NCI-H1436 treated with DMSO at 0.1 percent for 48 hours (cell line): ENCODE measurements at places on chromosomes 1 and 21.
A peak's percentile ranks its signal among the peaks of the same experiment; 100 is the strongest.

- no peak for DNase-seq
Observed at GRCh38 chr21:21028275-21028820, 30.1 kb downstream of the NCAM2 start.

DNA sequence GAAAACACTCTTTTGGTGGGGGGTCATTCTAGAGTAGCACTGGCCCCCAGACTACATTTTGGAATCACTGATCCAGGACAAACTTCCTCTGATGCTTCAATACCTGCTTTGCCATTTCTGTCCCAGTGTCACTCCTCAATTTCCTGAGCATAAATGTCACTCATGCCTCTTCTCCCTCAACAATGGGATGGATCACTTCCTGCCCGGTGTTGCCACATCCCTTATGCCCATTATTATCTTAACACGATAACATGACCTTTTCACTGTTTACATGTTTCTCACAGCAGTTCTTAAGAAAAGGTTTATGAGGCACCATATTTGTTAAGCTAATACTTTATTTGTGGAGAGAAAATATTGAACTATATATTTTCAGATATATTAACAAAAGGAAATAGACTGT, 3.9 kb upstream of the ITLN1 start:
- no peak for DNase-seq

- DNase-seq, result no peak
Observed at GRCh38 chr1:42240966-42241755, 76.6 kb upstream of the GUCA2A start.

DNA sequence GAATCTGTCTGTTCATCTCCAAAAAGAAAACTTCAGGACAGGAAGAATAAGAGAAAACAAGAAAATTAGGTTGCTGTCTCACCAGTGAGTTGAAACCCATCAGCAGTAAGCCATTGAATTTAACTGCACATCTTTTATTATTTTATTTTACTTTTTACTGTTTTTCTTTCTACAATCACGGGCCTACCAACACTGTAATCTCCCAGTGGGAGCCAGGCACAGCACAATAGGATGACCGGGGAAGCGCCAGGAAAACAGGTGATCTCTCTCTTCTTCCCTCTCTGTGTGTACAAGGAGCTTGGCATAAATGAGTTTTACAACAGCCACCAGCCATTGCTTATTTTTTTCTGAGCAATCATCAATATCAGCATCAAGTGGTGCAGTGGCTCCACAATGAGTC, 113.1 kb upstream of the ESRRG start:
- DNase-seq, result no peak

DNA sequence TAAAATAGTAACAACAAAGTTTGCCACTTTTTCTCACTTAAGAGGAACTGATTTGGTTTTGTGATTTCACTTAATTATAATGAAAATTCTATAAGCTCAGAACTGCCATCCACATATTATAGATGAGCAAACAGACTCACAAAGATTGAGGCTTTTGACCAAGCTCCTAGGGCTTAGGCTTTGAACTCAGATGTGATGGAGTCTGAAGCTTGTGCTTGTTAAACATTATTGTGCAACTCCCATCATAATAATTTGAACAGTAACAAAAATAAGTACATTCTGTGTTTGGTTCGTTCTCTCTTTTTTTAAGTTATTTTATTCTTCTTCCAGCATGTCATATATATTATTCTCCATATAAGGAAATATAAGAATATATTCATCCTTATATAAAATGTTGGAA, 403.4 kb downstream of the PTPRC start:
- no peak for DNase-seq

DNA sequence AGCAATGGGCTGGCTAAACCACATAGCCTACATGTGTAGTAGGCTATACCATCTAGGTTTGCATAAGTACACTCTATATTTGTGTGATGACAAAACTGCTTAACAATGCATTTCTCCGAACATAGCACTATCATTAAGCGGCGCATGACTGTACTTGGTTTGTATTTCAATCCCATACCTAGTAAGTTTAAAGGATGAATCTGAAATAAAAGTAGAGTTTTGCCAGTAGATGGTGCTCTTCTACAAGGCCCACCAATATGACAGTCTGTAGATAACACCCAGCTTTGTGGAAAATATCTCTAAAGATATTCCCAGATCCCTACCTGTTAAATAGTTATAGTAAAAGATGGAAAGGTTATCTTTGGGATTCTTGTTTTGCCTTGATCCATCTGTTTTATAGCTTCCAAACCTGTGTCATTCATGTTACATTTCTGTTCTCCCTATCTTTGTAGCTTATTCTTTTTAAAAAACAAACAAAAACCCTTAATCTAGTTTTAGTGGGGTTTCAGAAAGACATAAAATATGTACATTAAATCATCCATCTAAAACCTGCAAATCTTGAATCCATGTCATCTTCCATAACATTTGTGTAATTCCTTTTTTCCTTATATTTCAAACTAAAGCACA, 33.9 kb upstream of the ASPM start:
- peak; percentile 35 for DNase-seq

GRCh38 chr1:178360421-178360820, 136.3 kb downstream of the CLEC20A start:
- DNase-seq, result no peak

GRCh38 chr1:99292886-99293285, 28.6 kb downstream of the PLPPR4 start:
- no peak for DNase-seq

DNA sequence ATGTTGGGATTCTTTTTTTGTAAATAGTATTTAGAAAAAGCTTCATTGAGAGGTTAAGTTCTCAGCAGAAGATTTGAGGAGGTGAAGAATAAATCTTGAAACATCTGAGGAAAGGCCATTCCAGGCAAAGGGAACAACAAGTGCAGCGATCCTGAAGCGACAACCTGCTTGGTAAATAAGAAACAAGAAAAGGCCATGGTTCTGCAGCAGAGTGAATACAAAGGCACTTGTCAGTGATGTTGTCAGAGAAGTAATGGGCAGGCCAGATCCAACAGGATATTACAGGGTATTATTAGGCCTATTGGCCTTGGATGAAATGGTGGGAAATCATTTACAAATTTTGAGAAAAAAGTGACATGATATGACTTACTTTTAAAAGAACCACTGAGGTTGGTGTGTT, 960.0 kb downstream of the PLA2G4A start:
- DNase-seq, result no peak

GRCh38 chr1:43492826-43493225, 37.9 kb upstream of the PTPRF start:
- no peak for DNase-seq

- DNase-seq, result no peak
Observed at GRCh38 chr1:186837806-186838205, 9.1 kb downstream of the PLA2G4A start.

- DNase-seq, result no peak
Observed at GRCh38 chr1:54706419-54706818, 9.2 kb upstream of the TTC4 start.

- no peak for DNase-seq
Observed at GRCh38 chr21:17673261-17674020, 60.7 kb upstream of the BTG3 start.
